ENCODE measurements at places on chromosomes 1 and 21. TPM values are rescaled to one million over a fixed set of nuclear protein-coding genes. Genes with fewer than 3 reads are reported as not detected.

PTAFR gene
- total RNA-seq: 1.3 TPM

DNA sequence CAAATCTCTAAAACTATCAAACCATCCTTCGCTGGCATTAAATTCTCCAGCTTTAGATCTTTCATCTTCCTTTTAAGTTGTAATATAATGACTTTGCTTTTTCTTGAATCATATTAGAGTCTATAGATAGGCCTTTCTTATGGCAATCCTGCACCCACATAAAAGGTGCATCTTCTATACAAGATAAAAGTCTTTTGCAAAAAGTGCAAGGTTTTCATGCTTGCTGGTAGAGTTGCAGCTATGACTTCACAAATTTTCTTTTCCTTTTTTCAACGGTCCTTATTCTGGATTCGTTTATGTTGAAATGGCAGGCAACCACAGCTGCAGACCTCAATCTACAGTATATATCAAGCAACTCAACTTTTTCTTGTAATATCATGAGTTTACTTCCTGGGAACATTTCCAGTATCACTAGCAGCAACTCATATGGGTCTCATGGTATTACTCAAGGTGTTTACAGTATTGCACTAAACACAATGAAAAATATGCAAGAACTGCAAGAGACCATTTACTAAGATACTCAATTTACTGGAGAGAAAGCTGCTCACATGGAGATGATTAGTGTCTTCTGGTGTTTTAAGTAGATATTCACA, 22.1 kb downstream of the OMA1 start:
- H3K4me1 ChIP-seq: no peaks in the 10 kb centered on the region
- no peaks in the 10 kb centered on the region for H3K27me3 ChIP-seq
- DNase-seq: no peak
- H3K27ac ChIP-seq: no peak overlapping the region

GRCh38 chr1:115289940-115290339, 48.1 kb downstream of the NGF start:
- no peaks in the 10 kb centered on the region for H3K4me1 ChIP-seq
- H3K27me3 ChIP-seq: no peaks in the 10 kb centered on the region
- no peak overlapping the region for H3K4me3 ChIP-seq
- H3K27ac ChIP-seq: no peak overlapping the region

RUNX3 gene
- 22.6 TPM for total RNA-seq

GRCh38 chr21:45123440-45123839, 49.1 kb downstream of the ADARB1 start:
- no peaks in the 10 kb centered on the region for H3K27me3 ChIP-seq
- no peak overlapping the region for H3K4me3 ChIP-seq
- no peak for DNase-seq
- H3K27ac ChIP-seq: no peak overlapping the region
- H3K4me1 ChIP-seq: no peaks in the 10 kb centered on the region

NPHS2 gene
- not detected for total RNA-seq

DNA sequence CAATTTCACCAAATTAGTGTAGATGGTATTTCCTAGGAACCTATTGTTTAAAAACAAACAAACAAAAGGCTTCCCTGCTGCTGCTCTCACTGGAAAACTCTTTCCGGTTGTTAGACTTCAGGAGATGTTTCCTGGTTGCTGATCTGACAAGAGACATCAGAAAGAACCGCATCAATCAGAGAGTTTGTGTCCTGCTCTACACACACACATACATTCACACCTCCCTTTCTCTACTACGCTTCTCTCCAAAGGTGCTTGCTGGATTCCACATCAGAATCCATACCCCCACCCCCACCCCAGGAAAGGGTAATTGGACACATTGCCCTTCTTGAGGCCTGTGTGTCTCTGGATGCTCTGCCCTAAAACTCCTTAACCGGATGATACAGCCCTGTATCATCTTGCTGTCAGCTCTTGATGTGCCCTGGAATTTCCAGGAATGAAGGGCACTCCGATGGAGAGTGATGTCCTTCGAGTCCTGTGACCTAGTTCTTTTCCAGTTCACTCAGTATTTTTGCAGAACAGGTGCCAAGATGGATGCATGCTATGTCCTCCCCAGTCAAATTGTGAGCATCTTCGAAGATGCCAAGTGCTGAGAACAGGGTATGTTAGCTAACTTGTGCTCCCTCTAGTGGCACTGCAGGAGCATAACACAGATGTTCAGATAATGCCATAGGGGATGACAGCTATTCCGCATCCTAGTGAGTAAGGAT, 113.7 kb upstream of the SLC35F3 start:
- no peaks in the 10 kb centered on the region for H3K36me3 ChIP-seq
- no peak overlapping the region for H3K27ac ChIP-seq
- no peaks in the 10 kb centered on the region for H3K4me1 ChIP-seq

GOLT1A gene
- total RNA-seq: 8.0 TPM

DNA sequence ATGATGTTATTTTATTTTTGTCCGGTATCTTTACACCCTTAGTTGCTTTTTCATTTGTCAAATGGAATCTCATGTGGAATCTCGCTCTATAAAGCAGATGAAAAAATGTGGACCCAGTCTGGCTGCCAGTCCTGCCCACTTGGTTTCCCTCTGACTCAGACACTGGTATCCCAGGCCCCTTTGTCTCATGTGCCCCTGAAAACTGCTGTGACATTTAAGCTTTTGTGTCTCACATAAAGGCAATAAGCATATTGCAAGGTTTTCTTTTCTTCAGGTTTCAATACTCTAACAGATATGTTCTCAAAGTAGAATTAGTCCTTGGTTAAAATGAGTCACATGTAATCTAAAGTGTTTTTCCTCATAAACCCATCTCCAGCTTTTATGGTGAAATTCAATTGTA, 183.3 kb downstream of the ST6GALNAC3 start:
- no peak overlapping the region for H3K4me3 ChIP-seq
- no peaks in the 10 kb centered on the region for H3K27me3 ChIP-seq
- H3K36me3 ChIP-seq: no peaks in the 10 kb centered on the region
- H3K4me1 ChIP-seq: peaks cover 14% of the 10 kb centered on the region
- DNase-seq: no peak

ZMYND12 gene
- 0.25 TPM for total RNA-seq

- no peak for DNase-seq
- no peaks in the 10 kb centered on the region for H3K27me3 ChIP-seq
- H3K4me1 ChIP-seq: peaks cover 3% of the 10 kb centered on the region
- no peak overlapping the region for H3K27ac ChIP-seq
Observed at GRCh38 chr1:24486331-24487065, 16.1 kb upstream of the RCAN3 start.

DNA sequence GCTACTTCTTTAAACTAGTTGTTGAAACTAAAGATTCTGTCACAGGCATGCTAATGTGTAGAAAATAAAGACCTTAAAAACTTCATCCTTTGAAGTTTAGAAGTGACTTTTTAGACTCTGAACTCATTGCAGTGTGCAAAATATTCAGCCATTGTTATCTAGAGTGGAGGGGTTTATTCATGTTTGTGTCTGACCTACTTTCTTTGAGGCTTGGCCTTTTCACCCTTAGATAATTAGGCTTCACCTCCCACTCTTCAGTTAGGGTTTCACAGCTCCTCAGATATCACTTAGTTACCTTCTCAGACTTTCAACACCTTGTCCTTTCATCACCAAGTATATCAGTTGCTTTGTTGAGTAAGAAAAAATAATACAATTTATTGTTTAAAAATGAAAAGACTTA, 75.9 kb downstream of the IVNS1ABP start:
- no peaks in the 10 kb centered on the region for H3K36me3 ChIP-seq
- no peak for DNase-seq
- no peaks in the 10 kb centered on the region for H3K27me3 ChIP-seq
- H3K4me1 ChIP-seq: 0 out of 2 replicates have a peak, but pooled peaks cover 4% of the 10 kb centered on the region
- H3K27ac ChIP-seq: no peak overlapping the region

SLC30A2 gene
- not detected for total RNA-seq

- no peaks in the 10 kb centered on the region for H3K36me3 ChIP-seq
- H3K27me3 ChIP-seq: no peaks in the 10 kb centered on the region
- H3K4me3 ChIP-seq: no peak overlapping the region
Observed at GRCh38 chr1:222229672-222230312, 318.1 kb downstream of the HHIPL2 start.

DDR2 gene
- 0.84 TPM for total RNA-seq

ANKRD34A gene
- total RNA-seq: 1.1 TPM

LHX4 gene
- total RNA-seq: 0.44 TPM

GRCh38 chr1:8472668-8473067, 154.8 kb downstream of the SLC45A1 start:
- no peak overlapping the region for H3K4me3 ChIP-seq
- no peaks in the 10 kb centered on the region for H3K27me3 ChIP-seq
- no peak for DNase-seq
- peaks cover 24% of the 10 kb centered on the region for H3K4me1 ChIP-seq
- no peak overlapping the region for H3K27ac ChIP-seq
- no peaks in the 10 kb centered on the region for H3K36me3 ChIP-seq

- no peaks in the 10 kb centered on the region for H3K36me3 ChIP-seq
- H3K27ac ChIP-seq: no peak overlapping the region
- H3K27me3 ChIP-seq: no peaks in the 10 kb centered on the region
- no peak overlapping the region for H3K4me3 ChIP-seq
Observed at GRCh38 chr1:117580436-117580835, 25.4 kb upstream of the TENT5C start.

DNA sequence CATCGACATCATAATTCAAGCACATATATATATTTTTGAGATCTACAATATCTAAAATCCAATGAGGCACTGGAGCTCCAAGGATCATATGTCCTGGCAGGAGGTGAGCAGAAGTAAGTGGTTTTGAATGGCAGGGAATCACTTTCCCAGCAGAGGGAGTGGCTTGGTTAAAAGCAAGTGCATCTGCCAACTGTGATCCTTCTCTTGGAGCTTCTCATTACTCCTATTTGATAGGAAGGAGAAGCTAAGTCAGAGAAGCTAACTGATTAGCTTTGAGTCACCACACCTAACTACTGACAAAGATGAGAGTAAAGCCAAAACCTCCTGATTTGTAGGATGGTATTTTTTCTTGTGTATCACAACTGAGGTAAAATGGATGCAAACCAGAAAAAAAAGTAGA, 55.0 kb downstream of the ALG14 start:
- no peak overlapping the region for H3K27ac ChIP-seq
- H3K4me1 ChIP-seq: peaks cover 7% of the 10 kb centered on the region
- H3K4me3 ChIP-seq: no peak overlapping the region
- no peak for DNase-seq
- no peaks in the 10 kb centered on the region for H3K27me3 ChIP-seq

MXRA8 gene
- total RNA-seq: 0.74 TPM

DNA sequence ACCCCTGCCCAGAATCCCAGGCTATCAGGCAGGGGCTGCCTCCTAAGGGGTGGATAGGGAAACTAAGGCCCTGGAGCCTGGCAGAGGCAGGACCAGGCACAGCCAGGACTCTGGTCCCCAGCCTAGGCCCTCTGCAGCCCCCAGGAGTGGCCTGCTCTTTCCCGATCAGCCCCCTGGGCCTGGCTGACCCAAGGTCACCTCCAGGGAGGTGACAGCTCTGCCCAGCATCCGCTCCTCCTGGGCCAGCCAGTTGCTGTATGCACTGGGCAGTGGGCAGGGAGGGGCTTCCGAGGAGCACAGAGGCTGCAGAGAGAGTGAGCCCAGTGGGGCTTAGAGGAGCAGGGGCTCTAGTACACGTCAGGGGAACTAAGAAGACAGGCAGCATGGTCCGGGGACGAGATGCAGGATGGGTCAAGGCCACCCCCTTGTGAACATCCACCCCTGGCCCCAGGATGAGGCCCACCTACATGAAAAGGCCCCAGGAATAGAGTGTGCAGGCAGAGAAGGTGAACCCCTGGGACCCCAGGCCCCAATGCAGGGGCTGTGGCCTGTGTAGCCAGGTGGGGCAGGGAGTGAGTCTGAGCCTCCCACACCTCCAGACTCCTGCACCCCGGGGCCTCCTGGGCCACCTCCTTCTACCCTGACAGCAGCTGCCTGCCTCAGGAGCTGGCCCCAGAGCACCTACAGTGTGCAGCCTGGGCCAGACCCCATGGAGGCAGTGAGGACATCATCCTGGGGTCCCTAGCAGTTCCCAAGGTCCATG, 32.8 kb downstream of the WNT9A start:
- no peak overlapping the region for H3K4me3 ChIP-seq
- H3K27ac ChIP-seq: no peak overlapping the region
- no peaks in the 10 kb centered on the region for H3K36me3 ChIP-seq
- H3K27me3 ChIP-seq: no peaks in the 10 kb centered on the region
- H3K4me1 ChIP-seq: peaks cover 18% of the 10 kb centered on the region

DNA sequence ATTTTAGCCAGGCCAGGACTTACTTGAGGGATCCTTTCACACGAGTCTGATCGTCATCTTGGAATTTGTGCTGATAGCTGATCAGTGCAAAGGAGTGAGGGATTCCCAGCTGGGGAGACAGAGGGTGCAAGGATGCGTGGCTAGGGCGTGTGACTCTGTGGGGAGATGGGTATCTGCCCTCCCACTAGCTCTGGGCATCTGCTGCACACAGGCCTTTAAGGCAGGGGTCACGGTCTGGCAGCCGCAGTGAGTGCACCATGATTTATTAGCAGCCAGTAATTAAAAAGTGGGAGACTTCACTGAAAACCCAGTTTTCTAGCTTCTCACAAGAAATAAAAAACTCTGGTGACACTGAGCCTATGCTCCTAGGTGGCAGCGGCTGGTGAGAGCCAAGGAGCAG, 20.4 kb downstream of the THAP3 start:
- no peak overlapping the region for H3K27ac ChIP-seq
- no peaks in the 10 kb centered on the region for H3K4me1 ChIP-seq
- H3K36me3 ChIP-seq: peaks cover 23% of the 10 kb centered on the region
- H3K27me3 ChIP-seq: no peaks in the 10 kb centered on the region

GRCh38 chr1:183306317-183307042, 111.7 kb downstream of the NMNAT2 start:
- DNase-seq: no peak
- H3K4me3 ChIP-seq: no peak overlapping the region
- H3K27ac ChIP-seq: no peak overlapping the region
- H3K27me3 ChIP-seq: no peaks in the 10 kb centered on the region
- H3K4me1 ChIP-seq: no peaks in the 10 kb centered on the region

CD160 gene
- total RNA-seq: not detected

CD53 gene
- 0.96 TPM for total RNA-seq

SLFNL1 gene
- 0.20 TPM for total RNA-seq

DNA sequence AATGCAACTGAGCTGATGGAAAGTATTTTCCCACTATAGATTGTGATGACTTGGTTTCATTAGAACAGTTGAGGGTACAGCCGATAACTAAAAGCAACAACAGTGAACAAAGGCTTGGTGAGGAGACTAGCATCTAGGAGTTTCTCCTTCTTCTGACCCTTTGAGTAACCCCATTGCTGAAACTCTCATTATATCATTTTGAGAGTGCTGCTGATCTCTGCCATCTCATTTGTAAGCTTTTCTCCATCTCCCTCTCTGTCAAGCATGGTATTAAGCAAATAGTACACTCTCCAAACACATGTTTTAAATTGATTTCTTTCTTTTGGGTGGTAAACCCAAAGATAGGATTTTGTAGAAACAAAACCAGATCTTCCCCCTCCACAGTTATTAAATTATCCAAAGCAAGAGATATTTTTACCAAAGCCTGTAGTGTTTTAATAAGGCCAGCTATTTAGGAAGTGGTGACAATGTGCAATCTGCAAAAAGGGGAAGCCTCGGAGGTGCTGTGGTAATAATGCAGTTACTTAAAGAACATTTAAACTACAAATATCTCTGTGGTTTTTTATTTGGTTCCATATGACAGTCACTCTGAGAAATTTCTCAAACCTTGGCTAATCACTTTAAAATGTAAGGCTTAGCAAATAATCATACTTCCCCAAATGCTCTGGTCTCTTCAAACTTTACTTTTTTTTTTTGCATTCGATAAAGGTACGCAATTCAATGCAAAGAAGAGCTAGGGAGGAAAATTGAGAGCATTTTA, 287.5 kb downstream of the HLX start:
- no peak for DNase-seq
- H3K27ac ChIP-seq: no peak overlapping the region
- no peaks in the 10 kb centered on the region for H3K36me3 ChIP-seq
- H3K27me3 ChIP-seq: no peaks in the 10 kb centered on the region
- H3K4me1 ChIP-seq: no peaks in the 10 kb centered on the region

Measured in HCT116 (cell line).